ENCODE measurements at places on chromosomes 1 and 21.

- DNase-seq: no peak
Measured at GRCh38 chr1:201603613-201604232, 64.8 kb downstream of the NAV1 start.

GRCh38 chr1:225500624-225501192 is 72.9 kb upstream of the LBR start:
- no peak for DNase-seq

- DNase-seq: no peak
Measured at GRCh38 chr1:56191369-56191768, 388.0 kb downstream of the PLPP3 start.

GRCh38 chr1:40301066-40301465 is 16.0 kb downstream of the COL9A2 start:
- no peak for DNase-seq

GRCh38 chr1:59433440-59433813 is 136.5 kb downstream of the FGGY start:
- DNase-seq: no peak

DNA sequence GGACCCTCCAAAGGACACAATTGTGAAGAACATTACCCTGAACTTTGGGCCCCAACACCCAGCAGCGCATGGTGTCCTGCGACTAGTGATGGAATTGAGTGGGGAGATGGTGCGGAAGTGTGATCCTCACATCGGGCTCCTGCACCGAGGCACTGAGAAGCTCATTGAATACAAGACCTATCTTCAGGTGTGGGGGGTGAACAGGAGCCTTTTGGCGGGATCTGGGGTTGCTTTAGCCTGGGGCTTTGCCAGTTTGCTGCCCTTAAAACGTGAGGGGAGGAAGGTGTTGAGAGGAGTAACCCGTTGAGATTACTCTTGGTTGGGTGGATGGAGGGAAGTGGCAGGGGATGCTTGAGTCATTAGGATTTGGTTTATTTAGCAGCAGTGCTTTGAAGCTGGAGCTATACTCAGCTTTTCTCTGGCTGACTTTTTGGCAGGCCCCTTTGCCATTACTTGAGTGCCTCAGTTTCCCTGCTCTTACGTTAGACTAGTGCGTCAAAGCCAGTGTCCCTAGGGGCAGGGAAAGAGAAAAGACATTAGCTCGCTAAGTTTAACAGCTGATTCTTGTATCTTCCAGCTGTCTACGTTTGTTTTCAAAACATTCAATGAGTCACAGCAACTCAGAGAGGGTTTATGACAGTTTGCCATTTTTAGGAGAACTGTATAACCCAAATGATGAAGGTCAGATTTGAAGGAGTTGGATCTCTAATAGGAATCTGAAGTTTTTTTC is 4.4 kb downstream of the NDUFS2 start:
- no peak for DNase-seq

- no peak for DNase-seq
Measured at GRCh38 chr1:67689267-67690017, 4.4 kb downstream of the GADD45A start.

- peak; percentile 47 for DNase-seq
Measured at GRCh38 chr1:20216574-20216973, 30.3 kb upstream of the PLA2G2C start.

- no peak for DNase-seq
Measured at GRCh38 chr1:15245593-15246360, 1.2 kb upstream of the FHAD1 start.

DNA sequence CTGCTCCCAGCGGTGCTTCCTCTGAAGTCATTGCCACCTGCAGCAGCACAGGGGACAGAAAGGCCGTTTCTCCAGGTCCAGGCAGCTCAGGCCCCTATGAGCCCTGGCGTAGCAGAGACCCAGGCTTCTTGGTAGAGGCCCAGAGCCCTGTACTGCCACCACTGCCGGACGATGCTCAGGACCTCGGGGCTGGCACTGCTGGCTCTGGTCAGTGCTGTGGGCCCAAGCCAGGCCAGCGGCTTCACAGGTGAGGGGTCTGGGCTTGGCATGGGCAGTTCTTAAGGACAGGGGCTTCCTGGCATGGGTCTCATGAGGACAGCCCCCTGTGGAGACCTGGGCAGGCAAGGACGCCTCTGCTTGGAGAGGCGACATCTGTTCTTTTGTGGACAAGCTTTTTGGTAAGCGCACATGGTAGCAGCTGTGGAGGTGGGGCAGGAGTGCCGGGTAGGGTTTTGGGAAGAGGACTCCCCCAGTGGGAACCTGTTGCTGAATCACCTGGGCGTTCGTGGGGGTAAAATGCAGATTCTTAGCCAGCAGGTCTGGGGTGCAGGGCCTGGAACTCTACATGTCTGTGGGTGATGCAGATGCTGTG is at the start of gene UMODL1:
UMODL1 (plus strand) TSS at position 172 of the 592 bp plus-strand sequence; CDS start at position 172, 0 bp downstream.
- DNase-seq: no peak

DNA sequence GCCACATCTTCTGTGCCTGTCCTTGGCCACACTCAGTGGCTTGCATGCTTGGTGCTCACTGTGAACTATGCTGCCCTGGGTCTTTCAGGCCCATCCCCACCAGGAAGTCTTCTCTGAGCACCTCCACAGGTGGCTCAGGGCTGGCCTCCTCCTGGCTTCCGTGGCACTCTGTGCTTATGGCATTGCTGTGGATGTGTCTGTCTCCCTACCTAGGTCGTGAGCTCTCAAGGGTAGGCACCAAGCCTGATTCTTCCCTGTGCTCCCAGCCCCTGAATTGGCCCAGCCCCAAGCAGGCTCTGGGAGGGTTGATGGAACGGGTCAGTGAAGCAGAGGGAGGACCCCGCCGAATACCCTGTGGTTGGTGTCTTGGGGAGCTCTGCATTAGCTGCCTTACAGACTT is 197.7 kb upstream of the EDN2 start:
- no peak for DNase-seq

- DNase-seq: no peak
Measured at GRCh38 chr21:26835714-26836265, 9.4 kb downstream of the ADAMTS1 start.

DNA sequence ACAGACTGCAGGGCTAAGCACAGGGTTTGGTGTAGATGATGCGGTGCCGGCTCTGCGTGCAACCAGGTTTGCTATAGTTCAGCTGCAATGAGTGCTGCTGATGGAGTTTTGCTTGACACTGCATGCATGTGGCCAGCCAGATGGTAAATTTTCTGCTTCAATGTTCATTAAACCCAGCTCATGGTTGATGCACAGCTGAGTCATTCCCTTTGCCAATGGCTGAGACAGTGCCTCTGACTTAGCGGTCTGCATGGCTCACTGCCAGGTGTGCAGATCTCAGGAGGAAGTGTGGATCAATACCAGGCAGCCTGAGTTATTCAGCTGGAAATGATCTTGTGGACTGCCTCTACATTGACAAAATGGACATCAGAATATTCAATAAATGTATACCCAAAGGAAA is 172.7 kb upstream of the ZP4 start:
- DNase-seq: no peak

DNA sequence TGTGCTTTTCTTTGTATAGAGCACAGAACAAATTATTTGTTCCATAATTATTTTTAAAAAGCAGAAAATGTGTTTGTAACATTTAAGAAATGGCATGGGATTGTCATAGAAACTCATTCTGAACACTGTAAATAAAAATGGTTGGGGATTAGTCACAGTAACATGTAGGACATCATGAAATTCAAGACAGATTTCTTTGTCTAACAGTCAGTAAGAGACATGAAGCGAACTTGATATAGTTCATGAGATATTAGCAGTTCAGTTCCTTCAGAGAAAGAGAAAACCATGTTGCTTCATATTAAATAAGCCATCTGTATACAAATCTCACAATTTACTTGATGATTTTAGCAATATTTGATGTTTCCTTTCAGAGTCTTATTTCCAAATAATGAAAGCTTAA is 19.7 kb downstream of the NFIA start:
- no peak for DNase-seq

DNA sequence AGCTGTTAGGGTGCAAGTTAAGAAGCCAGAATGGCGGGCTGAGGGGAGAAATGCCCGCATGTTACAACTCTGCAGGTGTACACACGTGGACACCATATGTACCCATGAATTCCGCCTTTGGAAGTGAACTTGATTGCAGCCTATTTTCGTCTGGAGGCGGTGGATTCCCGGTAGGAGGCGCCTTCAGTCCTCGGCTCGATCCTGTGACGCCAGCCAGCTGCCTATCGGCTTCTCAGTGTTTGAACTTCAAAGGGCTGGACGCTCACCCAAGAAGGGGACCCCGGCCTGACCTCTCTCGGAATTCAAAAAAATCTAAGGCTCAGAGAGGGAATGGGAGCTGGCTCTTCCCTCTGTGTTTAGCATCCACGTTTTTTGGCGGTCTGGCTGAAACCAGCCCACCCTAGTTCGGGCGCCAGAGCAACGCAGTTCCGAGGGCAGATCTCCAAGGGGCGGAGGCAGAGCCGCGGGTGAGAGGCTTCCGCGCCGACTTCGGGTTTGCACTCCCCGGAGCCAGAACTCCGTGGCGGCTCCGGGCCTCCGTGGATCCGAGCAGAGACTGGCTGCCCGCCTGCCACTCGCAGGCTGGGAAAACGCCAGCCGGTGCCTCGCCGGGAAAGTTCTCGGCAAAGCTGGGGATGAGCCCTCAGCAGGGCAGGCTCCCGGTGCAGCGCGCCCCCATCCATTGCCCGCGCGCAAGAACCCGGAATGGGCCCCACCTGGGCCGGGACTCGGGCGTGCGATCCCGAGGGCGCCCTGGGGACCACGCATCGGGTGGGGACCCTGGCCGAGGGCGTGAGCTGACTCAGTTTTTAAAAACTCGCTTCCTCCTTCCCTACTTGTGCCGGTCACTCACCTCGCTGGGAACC is 996 bp upstream of the TMEM51 start:
- DNase-seq: no peak

DNA sequence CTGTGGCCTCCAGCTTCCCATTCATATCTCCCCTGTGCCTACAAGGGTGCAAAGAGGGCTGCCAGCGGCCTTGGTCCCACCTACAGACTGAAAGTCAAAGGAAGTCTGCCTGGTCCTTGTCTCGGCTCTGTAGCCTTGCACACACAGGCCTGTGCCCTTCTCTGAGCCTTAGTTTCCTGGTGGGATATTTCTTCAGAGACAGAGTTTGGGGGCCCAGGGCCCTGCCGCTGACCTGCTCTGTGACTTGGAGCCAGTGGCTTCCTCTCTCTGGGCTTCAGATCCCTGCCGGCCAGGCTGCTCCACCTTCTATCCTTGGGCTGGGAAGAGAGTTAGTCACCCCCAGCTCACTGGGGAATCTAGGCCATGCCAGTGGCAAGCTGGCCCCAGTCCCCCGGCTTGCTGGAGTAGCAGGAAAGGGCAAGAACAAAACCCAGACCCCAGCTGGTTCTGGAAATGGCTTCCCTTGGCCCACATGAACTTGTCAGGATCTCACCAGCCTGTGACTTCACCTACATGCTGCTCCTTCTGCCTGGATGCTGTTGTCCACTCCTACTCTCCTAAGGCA is 1.0 kb upstream of the TMEM61 start:
- no peak for DNase-seq

DNA sequence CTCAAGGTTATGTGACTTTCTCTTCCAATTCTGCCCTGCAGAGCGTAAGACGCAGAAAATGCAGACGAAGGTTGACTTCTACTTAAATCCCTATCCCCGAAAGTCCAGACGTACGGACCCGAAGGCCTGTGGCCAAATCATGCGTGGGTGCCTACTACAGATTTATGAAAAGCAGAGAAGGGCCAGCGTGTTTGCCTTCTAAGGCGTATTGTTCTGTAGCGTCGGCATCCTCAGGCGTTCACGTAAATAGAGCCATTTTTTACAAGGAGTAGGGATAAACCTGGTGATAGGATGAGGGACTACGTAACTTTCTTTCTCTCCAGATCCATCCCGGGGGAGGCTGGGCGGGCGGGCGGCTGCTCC is 222 bp upstream of the GIPC2 start:
- no peak for DNase-seq
